ENCODE measurements at places on chromosomes 12 and 14. TPM values are rescaled to one million over a fixed set of nuclear protein-coding genes. Genes with fewer than 3 reads are reported as not detected.

- DNase-seq = no peak
These were observed 23.8 kb upstream of the DGLUCY start for GRCh38 chr14:91089958-91090535.

DNA sequence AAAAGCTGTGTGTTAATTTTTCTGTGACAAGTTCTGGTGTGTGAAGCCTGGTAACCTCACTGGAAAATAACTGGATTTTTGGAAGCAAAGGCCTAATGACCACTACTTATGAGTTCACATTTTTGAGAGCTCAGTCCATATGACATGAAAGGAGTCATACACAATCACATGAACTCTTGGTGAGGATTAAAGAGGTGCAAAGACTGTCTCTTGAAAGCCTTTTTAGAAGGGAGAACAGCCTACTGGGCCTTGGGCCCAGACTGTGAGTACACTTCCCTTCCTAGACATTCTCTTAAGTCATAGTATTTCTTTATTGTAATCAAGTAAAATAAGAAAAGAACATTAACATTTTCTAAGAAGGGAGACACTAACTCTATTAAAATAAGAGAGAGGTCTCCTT is 176.1 kb downstream of the BCAT1 start:
- DNase-seq = no peak

GRCh38 chr12:120759591-120760348 is 34.1 kb downstream of the ACADS start:
- DNase-seq = no peak

- DNase-seq = no peak
These were observed 313.0 kb upstream of the PRKD1 start for GRCh38 chr14:30240685-30241084.

DNA sequence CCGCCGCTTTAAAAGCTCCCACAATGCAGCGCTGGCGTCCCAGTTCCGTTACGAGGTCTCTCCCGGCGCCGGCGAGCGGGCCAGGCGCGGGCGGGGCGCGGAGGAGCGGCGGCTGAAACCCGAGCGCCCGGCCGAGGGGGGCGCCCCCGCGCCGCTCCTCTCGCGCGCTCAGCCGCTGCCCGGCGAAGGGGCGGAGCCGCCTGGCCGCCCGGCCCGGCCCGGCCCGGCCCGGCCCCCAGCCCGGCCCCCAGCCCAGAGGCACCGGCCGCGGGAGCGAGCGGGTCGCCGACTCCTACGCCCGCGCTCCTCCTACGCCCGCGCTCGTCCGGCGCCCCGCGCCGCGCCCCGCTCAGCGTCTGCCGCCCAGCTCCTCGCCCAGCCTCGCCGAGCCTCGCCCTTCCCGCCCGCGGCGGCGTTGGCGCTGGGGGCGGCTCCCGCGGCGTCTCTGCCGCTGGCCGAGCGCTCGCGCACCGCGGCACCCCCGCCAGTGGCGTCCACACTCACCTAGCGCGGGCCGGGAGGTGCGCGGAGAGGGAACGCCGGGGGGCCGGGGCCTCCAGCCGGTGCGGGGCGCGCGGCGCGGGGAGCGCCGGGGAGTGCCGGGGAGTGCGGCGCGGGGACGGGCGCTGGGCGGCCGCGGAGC is at the start of gene RASSF8:
RASSF8 (plus strand) TSS at position 255 of the 643 bp plus-strand sequence. CDS start 96,662 bp downstream, outside the sequence.
- DNase-seq = peak; percentile 86

- DNase-seq = no peak
These were observed 92.5 kb downstream of the VCPKMT start for GRCh38 chr14:50023671-50024490.

DNA sequence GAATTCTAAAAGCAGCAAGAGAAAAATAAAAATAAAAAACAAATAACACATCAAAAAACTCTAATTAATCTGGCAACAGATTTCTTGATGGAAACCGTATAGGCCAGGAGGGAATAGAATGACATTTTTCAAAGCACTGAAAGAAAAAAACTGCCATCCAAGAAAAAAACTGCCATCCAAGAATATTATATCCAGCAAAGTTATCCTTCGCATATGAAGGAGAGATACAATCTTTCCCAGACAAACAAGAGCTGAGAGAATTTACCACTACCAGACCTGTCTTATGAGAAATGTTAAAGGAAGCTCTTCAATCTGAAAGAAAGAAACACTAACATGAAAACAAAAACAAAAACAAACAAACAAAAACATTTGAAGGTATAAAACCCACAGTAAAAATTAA is 214.8 kb downstream of the EMP1 start:
- DNase-seq = no peak

GRCh38 chr12:89421092-89421835 is 69.0 kb upstream of the DUSP6 start:
- no peak for DNase-seq

GRCh38 chr14:69149461-69150244 is 3.3 kb downstream of the DCAF5 start:
- no peak for DNase-seq

DNA sequence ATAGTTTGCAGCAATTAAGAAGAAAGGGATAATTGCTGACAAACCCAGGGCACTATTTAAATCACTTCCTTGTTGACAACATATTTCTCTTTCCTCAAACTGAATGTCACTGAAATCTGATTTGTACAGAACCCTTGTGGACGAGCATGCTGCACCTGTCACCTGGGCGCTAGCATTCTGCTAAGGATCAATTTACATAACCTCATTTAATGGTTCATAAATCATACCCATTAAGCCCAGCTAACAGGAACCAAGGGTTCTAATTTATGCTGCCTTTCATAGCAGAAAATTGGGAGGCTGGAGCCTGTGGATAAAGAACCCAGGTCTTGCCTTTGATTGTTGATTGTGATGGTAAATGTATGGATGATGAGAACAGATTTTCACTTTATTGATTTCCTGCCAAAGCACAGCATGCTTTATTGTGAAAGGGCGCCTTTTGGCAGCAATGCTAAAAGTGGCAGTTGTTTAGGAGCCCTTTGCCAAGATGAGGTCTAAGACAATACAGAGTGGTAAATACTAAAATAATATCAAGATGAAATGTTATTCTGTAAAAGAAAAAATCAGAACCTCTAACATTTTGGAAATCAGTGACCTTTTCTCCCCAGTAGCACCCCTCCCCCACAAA is 95.4 kb downstream of the NKX2-1 start:
- no peak for DNase-seq

- DNase-seq = no peak
These were observed 111.0 kb downstream of the MNAT1 start for GRCh38 chr14:60845523-60845922.

DNA sequence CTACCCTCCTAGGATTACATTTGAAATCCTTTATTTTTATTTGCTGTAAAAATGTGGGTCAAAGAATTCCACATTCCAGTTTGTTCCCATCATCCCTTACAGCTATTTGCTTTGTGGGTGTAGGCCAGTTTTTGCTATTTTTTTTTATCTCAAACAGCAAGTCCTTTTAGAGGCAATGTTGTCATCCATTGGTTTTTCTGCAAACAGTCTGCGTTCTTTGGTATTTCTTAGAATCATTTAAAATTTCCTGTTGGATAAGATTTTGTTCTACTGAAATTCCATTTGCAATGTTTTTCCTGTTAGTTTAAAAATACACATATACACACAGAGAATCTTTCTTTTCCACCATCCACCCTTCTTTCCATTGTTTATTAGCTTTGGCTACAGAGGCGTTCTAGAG is 53.3 kb upstream of the STK38L start:
- DNase-seq = no peak

DNA sequence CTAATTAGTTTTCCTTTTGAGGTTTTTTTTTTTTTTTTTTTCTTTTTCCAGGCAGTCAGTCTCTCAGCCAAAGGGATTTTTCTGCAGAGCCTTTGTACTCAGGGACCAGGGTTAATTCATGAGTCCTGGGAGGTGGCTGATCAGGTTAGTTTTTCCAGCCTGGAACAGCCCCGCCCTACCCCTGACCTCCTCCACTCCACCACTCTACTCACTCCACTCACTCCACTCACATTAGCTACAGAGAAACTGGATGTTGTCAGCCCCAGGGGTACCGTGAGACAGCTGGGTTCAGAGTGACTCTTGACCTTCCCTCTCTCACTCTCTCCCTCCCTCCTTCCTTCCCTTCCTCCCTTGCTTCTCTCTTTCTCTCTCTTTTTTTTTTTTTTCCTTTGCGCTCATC is 161.0 kb downstream of the CRADD start:
- DNase-seq = no peak

- peak; percentile 67 for DNase-seq
These were observed 622 bp downstream of the TECPR2 start for GRCh38 chr14:102363182-102363943.

GRCh38 chr12:49697808-49698207 is 9.4 kb downstream of the FMNL3 start:
- no peak for DNase-seq

DNA sequence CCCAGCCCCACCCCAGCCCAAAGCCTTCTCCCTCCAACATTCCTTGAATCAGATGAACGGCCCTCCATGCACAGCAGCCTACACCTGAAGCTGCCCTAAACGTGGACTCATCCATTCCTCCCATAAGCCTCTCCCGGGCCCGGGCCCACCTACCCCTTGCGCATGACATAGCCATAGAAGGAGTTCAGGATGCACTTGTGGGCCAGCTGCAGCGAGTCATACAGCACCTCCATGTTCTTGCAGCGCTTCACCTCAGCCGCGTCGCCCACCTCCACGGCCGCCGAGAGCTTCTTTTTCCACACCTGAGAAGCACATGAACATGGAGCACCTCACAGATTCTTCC is 22.0 kb downstream of the POLE start:
- DNase-seq = no peak

DNA sequence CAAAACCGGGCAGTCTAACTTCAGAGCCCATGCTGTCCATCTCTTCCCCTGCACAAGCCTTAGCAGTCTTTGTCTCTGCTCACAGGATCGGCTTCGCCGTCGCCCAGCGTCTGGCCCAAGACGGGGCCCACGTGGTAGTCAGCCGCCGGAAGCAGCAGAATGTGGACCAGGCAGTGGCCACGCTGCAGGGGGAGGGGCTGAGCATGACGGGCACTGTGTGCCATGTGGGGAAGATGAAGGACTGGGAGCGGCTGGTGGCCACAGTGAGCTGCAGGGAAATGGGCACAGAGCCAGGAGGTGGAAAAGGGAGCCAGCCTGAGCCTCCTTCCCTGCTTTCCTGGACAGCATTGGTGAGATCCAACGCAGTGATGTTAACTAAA is 14.2 kb upstream of the CARMIL3 start:
- DNase-seq = peak; percentile 63

DNA sequence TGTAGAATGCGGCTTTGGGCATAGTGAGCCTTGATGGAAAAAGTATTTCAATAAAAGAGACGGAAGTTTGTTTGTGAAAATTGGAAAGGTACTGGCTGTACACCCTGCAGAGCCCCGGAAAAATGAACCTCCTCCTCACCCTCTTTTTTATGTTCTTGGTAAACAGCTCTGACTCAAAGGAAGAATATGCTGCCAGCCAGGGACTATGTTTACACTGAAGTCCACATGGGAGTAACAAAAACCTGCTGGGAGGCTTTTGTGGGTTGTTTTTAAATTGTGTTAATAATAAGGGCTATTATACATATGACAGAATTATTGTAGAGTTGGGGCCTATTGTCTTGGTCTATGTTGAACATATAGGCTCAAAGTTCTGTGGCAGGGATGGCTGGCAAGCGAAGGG is 70.7 kb downstream of the TTC8 start:
- no peak for DNase-seq

GRCh38 chr12:75192196-75192595 is 17.4 kb downstream of the KCNC2 start:
- DNase-seq = no peak

- DNase-seq = no peak
These were observed 16.6 kb upstream of the EEA1 start for GRCh38 chr12:92945659-92946220.

The RNASE7 gene
- 0.22 TPM for total RNA-seq

The KDM2B gene
- total RNA-seq = 10.1 TPM

The OASL gene
- 0.29 TPM for total RNA-seq

The RIPK3 gene
- total RNA-seq = 1.2 TPM

The BMP4 gene
- total RNA-seq = 2.5 TPM

The WDHD1 gene
- total RNA-seq = 0.86 TPM

The PLD4 gene
- total RNA-seq = 0.04 TPM

The SRSF9 gene
- 33.8 TPM for total RNA-seq

The TAS2R14 gene
- total RNA-seq = 0.68 TPM

The CHPT1 gene
- 17.9 TPM for total RNA-seq

Data from psoas muscle (tissue), 8 donors.